Fibroblast of lung (primary cell): ENCODE measurements at places on chromosomes 6 and 20.

- DNase-seq: no peak
Observed at GRCh38 chr6:168783720-168784119, 342.7 kb downstream of the SMOC2 start.

DNA sequence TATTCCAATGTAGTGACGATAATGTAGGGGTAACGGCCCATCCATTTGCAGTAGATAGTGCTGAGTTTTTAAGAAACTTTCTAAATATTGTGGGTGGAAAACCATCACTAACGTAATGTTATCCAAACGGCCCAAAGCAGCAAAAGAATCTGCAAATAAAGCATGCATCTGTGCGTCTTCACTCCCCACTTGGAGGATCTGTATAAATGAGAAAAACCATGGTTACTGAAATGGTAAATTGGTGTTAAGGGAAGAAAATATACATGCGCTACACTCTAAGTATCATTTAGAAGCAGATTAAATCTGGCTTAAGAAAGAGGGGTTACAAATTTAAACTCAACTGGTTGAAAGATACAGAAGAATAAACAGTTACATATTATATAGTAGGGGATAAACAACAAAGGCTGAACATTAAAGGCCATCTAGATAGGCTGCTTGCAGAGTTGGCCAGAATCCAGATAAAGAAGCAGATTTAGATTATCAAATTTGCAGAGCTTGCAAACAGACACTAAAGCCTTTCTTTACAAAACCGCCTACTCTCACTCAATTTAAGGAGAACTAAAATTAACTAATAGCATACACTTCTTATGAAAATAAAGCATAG lies 93.3 kb downstream of the SESN1 start:
- no peak for DNase-seq

GRCh38 chr6:85679445-85680123 lies 36.9 kb upstream of the SYNCRIP start:
- DNase-seq: no peak

DNA sequence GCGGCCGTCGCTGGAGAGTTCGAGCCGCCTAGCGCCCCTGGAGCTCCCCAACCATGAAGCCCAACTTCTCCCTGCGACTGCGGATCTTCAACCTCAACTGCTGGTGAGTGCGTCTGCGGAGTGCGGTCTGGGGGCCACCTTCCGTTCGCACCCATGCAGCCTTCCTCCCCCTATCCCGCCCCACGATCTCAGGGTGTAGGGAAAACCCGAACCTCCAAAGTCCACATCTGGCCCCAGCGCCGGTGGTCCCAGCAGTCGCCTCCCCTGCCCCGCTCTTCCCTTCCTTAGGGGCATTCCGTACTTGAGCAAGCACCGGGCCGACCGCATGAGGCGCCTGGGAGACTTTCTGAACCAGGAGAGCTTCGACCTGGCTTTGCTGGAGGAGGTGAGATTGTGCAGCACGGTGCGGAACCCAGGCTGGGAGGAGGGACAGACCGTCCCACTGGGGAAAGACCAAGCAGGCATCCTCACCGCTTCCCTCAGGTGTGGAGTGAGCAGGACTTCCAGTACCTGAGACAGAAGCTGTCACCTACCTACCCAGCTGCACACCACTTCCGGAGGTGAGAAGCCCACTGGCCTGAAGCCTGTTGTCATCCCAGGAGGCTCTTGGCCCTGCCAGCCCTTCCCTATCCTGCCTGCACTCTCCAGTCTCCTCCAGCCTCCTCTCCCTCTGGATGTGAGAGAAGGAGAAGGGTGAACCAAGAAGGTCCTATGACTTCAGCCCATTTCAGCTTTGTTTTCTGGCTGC lies 719 bp downstream of the SMPD2 start:
- DNase-seq: peak; percentile 41

GRCh38 chr6:56193846-56194245 lies 53.5 kb downstream of the COL21A1 start:
- peak; percentile 55 for DNase-seq

DNA sequence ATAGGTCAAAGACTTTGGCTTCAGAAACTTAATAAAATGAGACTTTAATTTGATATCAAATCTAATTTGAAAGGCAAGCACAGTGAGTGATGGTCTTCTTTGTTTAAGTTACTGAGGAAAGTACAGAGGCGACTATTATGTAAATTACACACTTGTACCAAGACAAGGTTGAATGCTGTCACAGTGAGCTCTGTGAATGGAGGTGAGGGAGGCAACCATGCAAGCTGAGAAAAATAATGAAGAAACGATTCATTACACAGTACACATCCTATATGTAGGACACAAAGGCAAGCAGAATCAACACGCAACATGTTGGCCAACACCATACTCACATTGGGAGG lies 46.8 kb upstream of the CCDC28A start:
- DNase-seq: no peak

DNA sequence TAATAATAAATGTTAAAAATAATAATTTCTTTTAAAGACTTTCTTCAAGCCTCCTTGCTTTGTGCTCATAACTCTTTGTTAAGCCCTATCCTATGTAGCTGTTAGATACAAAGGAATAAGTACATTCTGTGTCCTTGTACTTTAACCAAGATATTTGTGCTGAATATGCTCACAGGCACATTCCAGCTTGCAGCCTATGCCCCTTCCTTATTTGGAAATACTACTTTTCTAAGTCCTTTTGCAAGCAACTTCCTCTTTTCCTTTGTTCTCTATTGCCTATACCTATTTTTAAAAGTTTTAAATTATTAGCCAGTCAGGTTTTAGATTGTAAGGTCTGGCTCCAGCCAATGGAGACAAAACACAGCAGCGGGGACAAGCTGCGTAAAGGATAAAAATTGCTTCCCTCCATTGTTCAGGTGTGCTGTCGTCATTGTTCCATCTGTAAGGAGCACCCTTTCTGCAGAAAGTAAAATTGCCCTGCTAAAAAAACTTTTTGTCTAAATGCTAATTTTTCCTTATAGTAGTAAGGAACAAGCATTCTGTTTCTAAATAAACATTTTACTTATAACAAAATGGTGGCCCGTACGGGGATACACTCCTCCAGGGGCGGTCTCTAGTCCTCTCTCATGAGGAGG lies 80.2 kb downstream of the SYTL3 start:
- no peak for DNase-seq

DNA sequence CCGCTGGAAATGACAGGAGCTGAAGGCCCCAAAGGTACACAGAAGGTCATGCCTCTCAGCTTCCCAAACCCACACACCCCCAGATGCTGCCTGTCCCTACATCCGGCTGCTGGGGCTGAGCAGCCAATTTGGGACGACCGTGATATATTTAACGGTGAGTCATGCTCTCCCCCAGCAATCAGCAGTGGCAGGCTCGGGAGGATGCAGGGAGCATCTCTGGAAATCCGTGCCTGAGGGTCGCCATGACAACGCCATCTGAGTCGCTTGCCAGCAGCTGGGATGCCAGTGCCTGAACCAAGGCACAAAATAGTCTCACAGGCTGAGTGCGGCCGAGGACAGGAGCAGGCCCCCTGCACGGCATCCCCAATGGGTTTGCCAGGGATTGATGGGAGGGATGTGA lies 57.9 kb downstream of the KCNB1 start:
- DNase-seq: no peak

- DNase-seq: no peak
Observed at GRCh38 chr20:32972181-32973076, 31.8 kb downstream of the SUN5 start.

- no peak for DNase-seq
Observed at GRCh38 chr6:108425428-108425827, 130.6 kb downstream of the AFG1L start.
